ENCODE measurements at places on chromosomes 1 and 21. TPM values are rescaled to one million over a fixed set of nuclear protein-coding genes. Genes with fewer than 3 reads are reported as not detected.

Gene QSOX1
- total RNA-seq: 20.3 TPM

Gene RCSD1
- 13.0 TPM for total RNA-seq

Gene KRTAP19-1
- 11.4 TPM for total RNA-seq

Gene NUAK2
- total RNA-seq: 2.0 TPM

Gene ALPL
- total RNA-seq: 4.0 TPM
